SJSA1 (cell line): ENCODE measurements at places on chromosomes 7 and 10. TPM values are rescaled to one million over a fixed set of nuclear protein-coding genes. Genes with fewer than 3 reads are reported as not detected.

DNA sequence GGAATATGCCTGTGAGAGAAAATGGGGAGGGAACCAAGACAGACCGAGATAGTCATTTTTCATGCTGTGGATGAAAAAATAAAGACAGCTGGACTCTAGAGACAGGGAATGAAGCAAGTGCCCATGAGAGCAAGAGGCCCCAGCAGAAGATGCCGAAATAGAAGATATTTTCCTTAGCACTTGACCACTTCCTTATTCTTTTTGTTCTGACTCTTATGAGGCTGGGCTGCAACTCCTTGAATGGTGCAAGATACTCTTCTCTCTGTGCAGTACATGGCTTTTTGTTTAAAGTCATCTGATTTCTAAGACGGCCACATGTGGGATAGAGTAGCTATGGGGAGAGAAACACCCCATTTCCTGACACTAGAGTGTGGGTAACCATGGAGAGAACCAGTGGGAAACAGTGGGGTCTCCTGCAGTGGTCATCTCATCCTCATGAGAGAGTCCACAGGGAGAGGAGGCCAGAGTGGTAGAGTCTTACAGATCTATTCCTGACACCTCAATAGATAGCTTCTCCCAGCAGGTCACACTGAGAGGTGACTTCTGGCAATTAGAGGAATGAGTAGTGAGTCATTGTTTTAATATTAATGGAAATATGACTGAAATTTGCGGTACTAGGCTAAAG is 18.0 kb upstream of the VCL start:
- no peak for DNase-seq

- DNase-seq: no peak
Observed at GRCh38 chr7:91140982-91141381, 123.3 kb upstream of the FZD1 start.

DNA sequence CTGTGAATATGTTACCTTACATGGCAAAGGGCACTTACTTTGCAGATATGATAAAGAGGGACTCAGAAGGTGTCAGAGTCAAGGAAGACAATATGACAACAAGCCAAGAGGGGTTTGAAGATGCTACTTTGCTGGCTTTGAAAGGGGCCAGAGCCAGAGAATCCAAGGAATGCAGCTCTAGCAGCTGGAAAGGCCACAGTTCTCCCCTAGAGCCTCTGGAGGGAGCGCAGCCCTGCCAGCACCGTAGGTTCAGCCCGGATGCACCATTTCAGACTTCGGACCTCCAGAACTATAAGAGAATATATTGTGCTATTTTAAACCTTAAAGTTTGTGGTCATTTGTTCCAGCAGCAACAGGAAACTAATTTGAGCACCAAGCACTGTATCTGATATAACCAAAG is 32.9 kb upstream of the WDR11 start:
- no peak for DNase-seq

- no peak for DNase-seq
Observed at GRCh38 chr7:129298268-129298893, 73.6 kb downstream of the AHCYL2 start.

DNA sequence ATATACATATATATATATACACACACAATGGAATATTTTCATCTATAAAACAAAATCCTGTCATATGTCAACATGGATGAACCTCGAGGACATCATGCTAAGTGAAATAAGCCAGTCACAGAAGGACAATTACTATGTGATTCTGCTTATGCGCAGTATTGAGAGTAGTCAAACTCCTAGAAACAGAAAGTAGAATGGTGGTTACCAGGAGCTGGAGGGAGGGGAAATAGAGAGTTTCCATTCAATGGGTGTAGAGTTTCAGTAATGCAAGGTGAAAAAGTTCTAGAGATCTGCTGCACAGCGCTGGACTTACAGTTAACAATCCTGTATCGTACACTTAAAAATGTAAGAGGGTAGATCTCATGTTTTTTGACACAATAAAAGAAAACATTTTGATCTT is 181.9 kb downstream of the CDCA7L start:
- no peak for DNase-seq

GRCh38 chr10:111137007-111137406 is 60.2 kb downstream of the ADRA2A start:
- DNase-seq: no peak

GRCh38 chr7:151137076-151137675 is 30.3 kb downstream of the GBX1 start:
- no peak for DNase-seq

DNA sequence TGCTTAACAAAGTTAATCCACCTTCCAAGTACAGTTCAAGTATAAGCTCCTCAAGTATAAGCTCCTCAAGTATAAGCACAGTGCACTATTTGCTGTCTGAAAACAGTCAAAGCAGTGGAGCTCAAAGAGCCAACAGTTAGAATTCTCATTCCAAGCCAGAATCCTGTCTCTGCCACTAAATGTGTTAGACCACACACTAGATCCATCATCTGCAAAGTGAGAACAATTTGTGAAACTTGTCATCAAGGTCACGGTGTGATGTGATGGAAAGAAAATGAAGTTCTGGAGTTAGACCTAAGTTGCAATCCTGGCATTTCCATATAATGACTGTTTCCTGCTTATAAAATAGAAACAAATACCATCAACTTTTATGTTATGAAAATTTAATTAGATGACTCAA is 602.5 kb downstream of the TNS3 start:
- no peak for DNase-seq

DNA sequence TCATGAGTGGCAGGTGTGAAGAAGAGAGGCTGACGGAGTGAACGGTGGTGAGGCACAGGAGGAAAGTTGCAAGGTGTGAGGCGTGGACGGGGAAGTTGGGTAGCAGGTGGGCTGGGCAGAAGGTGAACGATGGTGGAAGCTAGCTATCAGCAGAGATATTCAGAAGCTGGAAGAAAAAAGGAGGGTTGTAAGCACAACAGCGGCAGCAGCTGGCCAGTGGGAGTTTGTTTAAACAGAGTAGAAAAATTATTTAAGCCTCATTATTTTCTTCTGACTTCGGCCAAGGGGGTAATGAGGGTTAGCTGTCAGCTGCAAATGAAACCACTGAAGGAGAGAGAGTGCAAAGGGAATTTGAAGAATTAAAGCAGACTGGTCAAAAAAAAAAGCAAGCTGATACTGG is 62.1 kb upstream of the PRKAR2B start:
- DNase-seq: no peak

DNA sequence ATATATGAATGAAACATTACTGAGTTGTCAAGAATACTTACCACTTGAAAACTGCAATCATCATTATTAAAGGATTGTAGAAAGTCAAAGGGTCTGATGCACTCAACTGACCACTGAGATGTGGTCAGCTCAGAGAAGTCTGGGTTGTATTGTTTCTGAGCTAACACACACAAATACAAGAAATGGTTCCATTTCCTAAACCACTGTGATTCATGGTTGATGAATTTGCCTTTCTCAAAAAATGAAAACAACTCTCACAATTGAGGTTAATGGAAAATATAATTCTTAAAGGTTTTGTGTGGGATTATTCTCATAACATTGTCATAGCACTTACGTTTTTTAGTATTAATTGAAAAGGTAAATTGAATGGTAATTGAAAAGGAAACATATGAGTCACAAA is 45.6 kb upstream of the TAS2R16 start:
- DNase-seq: peak; percentile 78

GRCh38 chr7:155665957-155666287 is 21.5 kb downstream of the RBM33 start:
- no peak for DNase-seq

DNA sequence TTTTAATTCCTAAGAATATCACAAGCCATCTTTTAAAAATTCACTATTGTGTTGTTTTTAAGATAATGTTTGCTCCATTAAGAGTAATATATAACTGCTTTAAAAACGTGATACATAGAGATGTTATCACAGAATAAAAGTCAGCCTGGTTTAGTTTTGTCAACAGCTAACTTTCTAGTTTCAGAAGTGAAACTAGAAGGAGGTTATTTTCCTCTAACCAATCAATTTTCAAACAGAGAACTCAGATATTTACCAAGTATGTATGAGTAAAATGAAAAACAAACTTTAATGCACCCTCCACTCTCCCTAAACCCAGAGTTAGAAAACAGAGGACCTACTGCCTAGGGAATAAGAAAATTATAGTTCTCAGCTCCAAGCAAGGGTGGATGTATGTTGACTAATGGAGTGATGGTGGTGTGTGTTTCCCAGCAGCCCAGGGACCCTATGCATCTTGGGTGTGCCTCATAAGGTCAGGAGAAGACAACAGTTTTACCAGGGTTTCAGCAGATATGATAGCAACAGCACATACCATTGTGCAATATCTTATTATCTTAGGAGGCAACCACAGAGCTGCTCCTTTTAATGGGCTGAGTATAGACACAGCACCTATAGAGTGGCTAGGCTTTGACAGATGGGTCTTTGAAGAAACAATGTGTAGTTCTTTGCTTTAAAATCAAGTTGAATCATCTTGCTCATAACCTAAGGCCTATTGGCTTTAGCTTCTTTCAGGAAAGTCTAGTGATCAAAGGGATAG is 58.4 kb downstream of the PTPRZ1 start:
- no peak for DNase-seq

DNA sequence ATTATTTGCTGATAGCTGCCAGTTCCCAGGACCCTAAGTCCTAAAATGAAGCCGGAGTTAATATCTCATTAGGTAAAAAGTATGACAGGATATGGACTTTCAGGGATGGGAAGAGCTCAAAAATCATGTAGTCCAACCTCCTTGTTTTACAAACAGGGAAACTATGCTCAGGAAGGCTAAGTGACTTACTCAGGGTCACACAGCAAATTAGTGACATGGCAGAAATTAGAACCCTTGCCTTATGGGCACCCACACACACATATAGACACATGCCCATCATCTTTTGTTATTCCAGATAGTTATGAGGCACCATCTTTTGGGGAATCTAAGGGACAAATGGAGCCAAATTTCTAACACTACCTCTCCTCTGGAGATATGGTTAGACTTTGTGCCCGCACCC is 91.2 kb upstream of the ARID5B start:
- DNase-seq: no peak

DNA sequence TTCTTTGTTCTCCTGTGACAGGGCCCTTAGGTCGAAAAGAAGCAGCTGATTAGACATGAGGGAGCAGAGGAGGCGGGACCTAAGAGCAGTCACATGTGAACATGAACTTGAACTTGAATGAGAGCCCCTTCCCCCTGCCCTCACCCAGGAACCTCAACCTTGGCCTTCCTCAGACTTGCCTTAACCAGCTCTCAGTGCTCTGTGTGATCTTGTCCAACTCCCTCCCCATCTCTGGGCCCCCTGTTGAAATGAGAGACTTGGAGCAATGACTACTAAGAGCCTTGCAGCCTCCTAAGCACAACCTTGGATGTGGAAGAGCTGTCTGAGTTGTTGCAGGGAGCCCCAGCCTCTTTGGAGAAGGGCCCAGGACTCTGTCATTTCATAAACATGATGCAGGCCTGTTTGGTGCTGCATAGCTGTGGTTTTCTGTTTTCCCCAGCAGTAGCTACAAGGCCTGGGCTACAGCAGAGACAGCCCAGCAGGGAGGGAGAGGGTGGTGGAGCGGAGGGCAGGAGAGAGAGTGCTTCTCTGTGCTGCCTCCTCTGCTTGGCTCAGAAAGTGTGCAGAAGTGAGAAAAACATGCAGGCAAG is 123.9 kb upstream of the ZMIZ1 start:
- peak; percentile 76 for DNase-seq

- DNase-seq: no peak
Observed at GRCh38 chr7:95295397-95295796, 28.9 kb downstream of the PON1 start.

GRCh38 chr7:106283831-106284713 is 711 bp downstream of the NAMPT start:
- DNase-seq: peak; percentile 68

DNA sequence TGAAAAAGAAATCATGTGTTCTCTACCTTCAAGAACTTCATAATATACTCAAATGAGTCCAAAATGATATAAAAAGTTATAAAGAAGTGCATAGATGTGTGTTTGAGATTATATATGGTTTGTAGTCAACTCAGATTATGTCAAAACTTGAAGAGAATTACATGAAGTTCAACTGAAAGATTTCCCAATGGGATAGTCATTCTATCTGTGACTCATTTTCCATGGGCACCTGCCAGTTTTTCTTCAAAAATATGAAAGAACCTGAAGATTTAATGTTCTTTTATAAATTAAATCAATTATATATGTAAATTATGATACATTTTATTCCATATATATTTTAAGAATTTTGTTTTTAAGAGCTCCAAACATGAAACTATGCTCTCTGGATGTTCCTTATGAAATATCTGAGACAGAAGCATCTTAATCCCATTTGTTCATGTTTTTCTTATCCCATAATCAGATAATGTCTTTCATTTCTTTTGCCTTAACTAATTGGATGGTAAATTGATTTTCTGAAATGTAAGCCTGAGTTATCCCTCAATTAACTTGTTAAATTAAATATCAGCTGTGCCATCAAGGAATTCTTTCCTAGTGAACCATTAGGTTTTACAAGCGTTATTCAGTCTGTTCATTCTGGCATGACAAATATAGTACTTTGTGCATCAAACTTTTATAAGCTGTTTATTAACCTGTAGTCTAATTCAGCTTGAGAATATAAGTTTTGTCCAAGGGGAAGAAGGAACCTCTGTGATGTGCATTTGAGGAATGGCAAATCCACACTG is 387.1 kb downstream of the IPMK start:
- no peak for DNase-seq

DNA sequence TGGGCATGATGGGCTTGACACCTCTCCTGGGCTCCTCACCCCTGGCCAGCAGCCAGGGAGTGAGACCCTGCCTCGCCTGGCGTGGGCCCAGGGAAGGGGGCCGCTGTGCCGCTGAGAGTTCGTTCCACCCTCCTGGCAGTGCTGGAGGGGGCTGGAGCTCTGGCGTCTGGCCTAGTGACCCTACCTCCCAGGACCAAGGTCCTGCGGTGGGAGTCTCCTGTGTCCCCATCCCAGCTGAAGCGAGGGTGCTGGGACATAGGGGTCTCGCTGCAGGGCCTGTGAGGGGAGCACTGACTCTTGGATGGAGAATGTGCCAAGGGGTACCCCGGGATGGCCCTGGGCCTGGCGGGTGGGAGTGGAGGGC is 1.2 kb downstream of the GTF2IRD1 start:
- no peak for DNase-seq

DNA sequence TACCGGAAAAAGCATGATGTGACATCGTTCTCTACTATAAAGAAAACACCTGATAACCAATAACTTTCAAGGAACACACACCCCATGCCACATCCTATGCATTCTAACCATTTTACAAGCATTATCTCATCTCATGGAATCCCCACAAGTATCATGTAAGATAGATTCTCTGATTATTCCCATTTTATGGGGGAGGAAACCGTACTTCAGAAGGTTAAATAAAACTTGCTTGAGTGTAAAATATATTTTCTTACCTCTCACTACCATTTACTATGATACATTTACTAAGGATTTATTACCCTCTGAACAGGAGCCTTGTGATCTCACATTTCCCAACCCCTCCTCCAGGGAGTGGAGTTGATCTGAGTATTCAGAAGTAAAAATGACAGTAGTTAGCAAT is 522.7 kb downstream of the CNTNAP2 start:
- no peak for DNase-seq

Gene IL15RA
- 1.1 and 1.8 TPM in 2 replicates for total RNA-seq

Gene PSD
- total RNA-seq: 0.08 TPM in 1 of 2 replicates, not detected in the other

Gene CDNF
- 0.29 and 0.38 TPM in 2 replicates for total RNA-seq

Gene SFRP4
- total RNA-seq: 0.13 TPM in 1 of 2 replicates, not detected in the other

Gene LRRC17
- total RNA-seq: 8.3 and 10.9 TPM in 2 replicates

Gene CDC123
- total RNA-seq: 82.8 and 125 TPM in 2 replicates

Gene PNLIPRP2
- not detected in 2 replicates for total RNA-seq

Gene SPAM1
- not detected in 2 replicates for total RNA-seq

Gene RBP3
- not detected in 2 replicates for total RNA-seq

Gene ZNF467
- not detected in 2 replicates for total RNA-seq
